ENCODE measurements at places on chromosomes 16 and 17.

DNA sequence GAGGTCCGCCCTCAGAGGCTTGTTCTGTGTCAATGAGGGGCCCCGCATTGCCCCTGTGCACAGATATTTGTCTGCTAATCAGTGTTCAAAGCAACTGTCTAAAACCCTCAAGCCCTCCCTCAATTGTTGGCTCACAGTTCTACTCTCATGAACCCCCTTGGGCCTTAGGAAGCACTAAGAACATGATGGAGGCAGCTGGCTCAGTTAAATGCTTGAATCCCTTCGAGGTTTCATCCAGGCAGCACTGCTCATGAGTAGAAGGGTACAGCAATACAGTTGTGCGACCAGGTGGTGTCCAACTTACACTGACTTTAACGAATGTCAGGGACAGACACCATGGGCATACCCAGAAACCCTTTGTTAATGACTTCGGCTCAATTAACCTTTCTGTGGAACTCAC is 89.2 kb upstream of the WSCD1 start:
- no peak for DNase-seq

DNA sequence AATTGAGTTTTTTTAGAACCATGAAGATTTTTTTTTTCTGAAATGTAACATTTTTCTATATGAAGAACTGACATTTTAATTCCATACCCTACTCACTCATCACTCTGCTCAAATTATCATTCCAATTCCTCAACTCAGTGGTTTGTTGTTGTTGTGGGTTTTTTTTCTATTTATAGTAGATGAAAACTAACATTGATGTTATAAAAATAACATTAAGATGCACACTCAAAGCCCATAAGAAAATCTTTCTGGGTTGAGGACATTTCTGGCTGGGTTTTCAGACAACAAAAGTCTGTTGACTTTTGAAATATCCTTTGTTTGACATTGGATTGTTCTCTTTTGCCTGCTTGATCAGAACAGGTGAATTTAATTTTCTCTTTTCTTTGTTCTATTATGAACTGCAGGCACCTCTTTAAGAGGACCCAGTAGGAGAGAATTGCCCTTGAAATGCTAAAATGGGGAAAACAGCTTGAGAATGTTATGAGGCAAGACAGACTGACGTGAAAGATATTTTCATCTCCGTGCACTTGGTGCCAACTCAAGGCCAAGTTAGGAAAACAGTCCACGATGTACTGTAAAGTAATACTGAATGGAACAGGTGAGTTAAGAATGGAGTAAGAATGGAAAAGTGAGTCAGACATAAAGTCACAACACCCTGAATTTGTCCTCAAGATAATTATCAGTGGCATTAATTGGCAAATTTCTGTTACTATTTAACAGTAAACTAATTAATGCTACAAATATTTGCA is 16.1 kb upstream of the ABCA5 start:
- DNase-seq = no peak

GRCh38 chr17:77117415-77117814 is 23.4 kb upstream of the SEC14L1 start:
- DNase-seq = no peak

GRCh38 chr16:2897110-2897509 is 14.1 kb downstream of the FLYWCH2 start:
- no peak for DNase-seq

DNA sequence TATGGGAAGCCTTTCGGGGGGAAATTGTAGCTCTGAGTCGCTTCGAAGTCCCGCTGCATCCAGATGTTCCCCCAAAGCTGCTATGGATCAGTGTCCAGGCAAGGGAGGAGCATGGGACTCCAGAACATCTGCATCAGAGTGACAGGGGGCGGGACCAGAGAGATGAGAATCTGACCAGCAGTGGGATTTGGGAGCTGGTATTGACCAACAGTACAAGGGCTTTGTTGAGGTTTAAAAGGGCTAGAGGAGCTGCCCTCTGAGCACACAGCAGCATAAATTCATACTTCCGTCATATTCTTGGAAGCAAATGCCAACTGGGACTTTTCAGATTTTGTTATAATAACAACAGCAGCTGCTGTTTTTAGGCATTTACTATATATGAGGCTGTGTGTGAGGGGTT is 10.6 kb downstream of the RBFOX1 start:
- no peak for DNase-seq

DNA sequence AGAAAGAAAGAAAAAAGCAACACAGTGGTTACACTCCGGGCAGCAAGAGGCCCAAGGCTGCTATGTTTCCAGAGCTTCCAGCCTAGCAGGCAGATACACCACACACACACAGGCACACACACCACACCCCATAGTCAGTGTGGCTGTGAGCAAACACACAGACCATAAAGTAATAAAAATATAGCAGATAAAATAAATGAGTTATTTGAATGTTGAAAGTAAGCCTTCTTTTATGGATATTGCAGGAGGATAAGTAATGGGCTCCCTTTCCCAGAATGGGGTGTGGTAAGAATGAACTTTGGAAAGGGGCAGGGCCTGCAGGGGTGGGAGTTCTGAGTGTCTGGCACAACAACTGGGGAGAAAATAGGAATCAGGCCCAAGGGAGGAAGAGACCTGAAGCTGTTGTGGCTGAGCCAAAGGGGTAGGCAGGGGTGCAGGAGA is 4.8 kb upstream of the CDK5RAP3 start:
- DNase-seq = no peak

DNA sequence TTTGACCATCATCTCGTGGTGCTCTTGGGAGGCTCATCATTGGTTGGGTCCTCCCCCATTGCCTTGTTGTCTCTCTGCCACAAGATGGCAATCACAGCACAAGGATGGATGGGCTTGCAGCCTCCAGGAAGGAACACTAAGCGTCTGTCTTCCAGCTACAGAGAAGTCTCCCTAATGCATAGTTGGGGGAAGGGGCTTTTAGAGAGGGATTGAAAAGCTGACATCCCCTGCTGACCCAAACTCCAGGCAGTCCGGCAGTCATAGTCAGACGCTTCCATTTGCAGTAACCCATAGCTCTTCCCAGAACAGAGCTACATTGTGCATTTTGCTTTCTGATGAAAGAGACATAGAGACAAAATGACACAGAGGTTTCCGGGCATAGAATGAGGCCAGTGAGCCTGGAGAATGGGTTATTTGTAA is 111.4 kb downstream of the UTP18 start:
- DNase-seq = peak; percentile 19

DNA sequence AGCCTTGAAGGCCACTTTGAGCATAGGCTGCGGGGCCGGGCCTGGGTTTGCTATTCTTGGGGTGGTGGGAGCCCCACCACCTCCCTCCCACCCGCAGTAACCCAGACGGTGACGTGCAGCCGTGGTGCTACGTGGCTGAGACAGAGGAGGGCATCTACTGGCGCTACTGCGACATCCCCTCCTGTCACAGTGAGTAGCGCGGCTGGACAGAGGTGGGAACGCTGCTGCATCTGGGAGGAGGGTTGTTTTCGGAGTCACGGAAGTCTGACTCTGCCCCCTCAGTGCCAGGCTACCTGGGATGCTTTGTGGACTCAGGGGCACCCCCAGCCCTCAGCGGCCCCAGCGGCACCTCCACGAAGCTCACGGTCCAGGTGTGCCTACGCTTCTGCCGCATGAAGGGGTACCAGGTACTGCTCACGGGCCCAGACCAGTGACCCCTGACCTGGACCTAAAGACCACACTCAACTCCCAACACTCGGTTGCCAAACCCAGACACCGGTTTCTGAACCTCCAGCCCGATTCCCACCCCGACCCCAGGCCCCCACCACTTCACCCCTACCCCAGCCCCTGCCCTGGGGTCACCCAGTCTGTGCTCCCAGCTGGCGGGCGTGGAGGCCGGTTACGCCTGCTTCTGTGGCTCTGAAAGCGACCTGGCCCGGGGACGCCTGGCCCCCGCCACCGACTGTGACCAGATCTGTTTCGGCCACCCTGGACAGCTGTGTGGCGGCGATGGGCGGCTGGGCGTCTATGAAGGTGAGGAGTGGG is 2.1 kb downstream of the KREMEN2 start:
- DNase-seq = no peak

GRCh38 chr16:9275816-9276354 is 184.4 kb downstream of the HAPSTR1 start:
- DNase-seq = no peak

DNA sequence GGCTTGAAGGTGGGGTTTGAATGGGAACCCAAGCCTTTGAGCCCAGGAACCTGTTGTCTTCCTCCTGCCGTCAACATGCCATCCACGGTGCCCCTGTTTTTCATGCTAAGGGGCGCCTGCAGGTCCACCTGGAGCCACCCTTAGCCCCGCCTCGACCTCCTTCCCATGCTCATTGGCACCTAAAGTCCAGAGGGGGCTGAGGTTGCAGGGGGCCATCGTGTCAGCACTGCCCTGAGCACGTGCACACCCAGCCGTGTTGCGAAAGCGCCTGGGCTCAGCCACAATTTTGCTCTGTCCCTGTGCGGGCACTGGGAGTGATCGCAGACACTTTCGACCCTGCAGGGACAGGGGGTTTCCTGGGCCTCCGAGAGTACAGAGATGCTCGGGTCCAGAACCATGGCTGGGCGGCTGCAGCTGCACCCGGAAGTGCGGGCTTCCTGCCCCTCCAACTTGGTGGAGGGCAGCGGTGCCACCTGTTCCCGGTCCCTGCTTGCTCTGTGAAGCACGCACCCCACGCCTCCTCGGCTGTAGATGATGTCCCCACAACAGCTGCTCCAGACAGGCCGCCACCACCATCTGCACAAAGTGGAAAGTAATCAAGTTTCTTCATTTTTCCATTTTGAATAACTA is 454.7 kb downstream of the CDH8 start:
- DNase-seq = no peak

GRCh38 chr16:85112364-85112763 is at the start of gene CIBAR2:
CIBAR2 (minus strand) TSS chr16:85112472; CDS start chr16:85112352, 120 bp downstream.
- no peak for DNase-seq

- DNase-seq = no peak
Observed at GRCh38 chr17:32746280-32746679, 130.6 kb downstream of the MYO1D start.

DNA sequence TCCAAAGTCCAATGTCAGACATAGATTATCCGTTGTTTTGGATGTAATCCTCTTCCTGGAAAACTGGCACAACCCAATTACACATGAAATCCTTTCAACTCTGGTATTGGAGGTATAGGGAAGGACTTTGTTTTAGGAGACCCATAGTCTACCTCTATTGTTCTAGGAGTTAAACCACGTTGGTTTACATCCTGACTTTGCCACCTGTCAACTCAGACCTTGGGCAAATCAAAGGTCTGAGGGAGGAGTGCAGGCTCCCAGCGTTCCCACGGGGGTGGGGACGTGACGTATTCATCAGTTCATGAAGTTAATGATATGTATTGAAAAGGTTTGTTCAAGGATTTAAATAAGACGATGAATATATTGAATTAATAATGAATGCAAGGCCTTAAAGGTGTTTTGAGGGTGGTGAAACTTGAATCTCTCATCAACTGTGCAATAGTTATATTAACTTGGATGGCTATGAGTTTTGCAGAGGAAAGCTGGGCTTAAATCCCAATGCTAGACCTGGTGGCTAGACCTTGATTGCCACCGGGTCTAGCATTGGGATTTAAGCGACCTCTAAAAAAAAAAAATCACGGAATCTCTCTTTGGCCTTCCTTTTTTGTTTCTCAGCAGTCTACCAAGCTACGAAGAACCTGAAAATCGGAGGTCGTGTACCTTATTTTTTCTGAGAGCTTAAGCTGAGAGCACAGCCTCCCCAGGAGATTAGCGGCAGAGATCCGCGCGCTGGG is 744 bp upstream of the NF1 start:
- no peak for DNase-seq

DNA sequence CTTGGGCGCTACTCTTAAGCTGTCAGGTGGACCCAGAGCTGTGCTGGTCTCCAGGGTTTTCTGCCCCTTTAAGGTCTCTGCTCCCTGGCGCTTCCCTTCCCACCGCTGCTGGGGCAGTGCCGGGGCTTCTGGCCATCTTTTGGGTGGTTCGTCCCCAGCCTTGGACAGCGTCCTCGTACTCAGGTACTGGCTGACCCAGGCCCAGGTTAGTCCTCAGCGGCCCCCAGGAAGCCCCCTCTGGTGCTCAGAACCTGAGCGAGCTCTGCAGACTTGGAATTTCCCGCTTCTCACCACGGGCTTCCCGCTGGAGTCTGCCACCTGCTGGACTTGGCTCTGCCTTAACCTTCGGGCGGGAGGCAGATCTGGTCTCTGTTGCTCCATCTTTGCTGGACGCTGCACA is 94.1 kb upstream of the ZNF750 start:
- no peak for DNase-seq

DNA sequence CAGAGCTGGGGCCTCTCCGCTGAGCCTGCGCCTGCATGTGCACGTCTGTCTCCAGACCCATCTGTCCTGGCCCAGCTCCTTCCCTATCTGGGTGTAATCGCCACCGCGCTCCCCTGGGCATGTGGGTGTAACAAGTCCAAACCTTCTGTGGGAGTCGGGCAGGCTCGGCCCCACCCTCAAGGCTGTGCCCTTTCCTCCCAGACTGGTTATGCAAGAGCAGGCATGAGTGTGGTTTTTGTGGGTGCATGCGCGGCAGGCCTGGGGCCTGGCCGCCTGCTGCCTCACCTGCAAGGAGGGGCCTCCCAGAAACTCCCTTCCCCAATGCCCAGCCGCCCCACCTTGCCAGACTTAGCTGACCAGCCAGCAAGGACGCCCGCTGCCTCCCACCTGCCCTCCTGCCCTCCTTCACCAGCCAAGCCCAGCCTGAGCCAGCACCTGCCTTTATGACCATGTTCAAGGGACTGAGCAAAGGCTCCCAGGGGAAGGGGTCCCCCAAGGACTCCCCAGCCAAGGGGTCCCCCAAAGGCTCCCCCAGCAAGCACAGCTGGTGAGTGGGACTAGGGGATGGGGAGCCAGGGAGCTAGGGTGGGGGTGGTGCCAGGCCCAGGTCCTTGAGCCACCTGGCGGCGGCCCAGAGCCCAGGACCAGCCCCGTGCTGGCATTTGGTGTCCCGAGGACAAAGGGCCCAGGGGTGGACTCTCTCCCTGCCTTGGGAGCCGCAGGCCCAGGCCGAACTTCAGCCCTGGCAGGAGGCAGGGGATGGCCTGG is at the start of gene EVPLL:
Gene EVPLL (plus strand): TSS at position 342 of the 768 bp plus-strand sequence. CDS start 3,160 bp downstream, outside the sequence.
- no peak for DNase-seq

- DNase-seq = no peak
Observed at GRCh38 chr16:87687126-87687910, 78.5 kb downstream of the KLHDC4 start.

DNA sequence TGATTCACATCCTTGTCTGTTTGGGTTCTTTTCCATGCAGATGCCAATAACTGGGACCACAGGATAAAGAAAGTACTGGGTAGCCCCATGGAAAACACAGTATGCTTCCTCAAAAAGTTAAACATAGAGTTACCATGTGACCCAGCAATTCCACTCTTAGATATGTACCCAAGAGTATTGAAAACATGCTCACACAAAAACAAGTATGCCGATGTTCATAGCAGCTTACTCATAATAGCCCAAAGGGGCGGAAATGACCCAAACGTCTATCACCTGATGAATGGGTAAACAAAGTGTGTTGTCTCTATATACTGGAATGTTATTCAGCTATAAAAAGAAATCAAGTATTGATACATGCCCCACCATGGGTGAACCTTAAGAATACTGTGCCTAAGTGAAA is 55.4 kb downstream of the CYB5B start:
- no peak for DNase-seq

GRCh38 chr16:79899316-79899715 is 298.8 kb upstream of the MAF start:
- no peak for DNase-seq

- DNase-seq = no peak
Observed at GRCh38 chr17:74374858-74375257, 7.6 kb downstream of the GPR142 start.

All from T-helper 22 cell (primary cell).